ENCODE measurements at places on chromosomes 2 and 18.

- no peak for DNase-seq
These were observed 28.5 kb upstream of the NOSTRIN start for GRCh38 chr2:168773719-168774521.

DNA sequence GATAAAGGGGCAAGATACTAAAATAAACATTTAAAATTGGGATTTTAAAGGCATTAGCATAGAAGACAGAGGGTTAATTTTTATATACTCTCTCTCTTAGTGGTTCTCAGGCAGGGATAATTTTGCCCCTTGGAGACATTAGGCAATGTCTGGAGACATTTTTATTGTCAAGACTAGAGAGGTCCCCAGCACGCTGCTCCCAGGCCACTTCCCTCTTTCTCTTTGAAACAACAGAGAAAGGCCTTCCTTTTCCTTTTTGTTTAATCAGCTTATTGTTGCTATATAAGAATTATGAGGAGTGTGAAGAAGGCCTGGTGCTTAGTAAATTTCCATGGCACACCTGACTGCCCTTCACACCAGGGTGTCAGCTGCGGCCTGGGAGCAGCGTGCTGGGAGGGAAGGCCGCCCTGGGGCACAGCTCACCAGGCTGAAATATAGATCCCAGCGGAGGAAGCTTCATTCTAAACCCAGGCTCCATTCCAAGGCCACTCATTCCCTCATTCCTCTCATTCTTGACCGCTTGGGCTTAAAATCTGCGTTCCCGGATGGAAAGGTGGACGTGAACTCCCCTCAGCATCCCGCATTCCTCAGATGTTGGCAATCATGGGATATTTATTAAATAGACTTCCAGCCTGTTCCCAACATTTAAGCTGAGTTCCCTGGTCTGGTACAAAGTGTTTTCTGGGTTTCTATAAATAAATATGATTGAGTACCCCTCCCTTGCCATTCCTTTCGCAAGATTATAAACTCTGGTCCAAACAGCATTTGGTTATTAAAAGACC lies 22.5 kb downstream of the SLC14A2 start:
- DNase-seq, result no peak

- DNase-seq, result no peak
These were observed 424.8 kb upstream of the ZEB2 start for GRCh38 chr2:144944546-144945220.

GRCh38 chr2:71882949-71883472 lies 264.7 kb downstream of the CYP26B1 start:
- DNase-seq, result no peak

DNA sequence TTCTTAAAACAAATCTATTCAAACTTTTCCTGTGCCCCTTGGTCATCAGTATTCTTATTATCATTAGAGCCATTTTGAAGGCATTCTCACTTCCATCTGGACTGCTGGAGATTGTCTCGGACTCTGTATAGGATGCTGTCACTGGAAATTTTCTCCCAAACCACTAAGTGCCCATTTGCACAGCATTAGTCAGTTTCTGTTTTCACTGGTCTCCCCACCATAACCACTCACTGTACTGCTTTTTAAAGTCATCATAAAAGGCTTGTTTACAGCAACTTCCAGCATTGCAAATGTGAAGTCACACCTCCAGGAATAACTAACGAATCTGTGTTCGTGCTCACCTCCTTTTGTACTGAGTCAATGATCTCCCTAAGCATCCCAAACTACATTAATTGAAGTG lies 150.9 kb upstream of the SERTAD2 start:
- no peak for DNase-seq

- no peak for DNase-seq
These were observed 32.7 kb downstream of the MEX3C start for GRCh38 chr18:51164761-51165281.

DNA sequence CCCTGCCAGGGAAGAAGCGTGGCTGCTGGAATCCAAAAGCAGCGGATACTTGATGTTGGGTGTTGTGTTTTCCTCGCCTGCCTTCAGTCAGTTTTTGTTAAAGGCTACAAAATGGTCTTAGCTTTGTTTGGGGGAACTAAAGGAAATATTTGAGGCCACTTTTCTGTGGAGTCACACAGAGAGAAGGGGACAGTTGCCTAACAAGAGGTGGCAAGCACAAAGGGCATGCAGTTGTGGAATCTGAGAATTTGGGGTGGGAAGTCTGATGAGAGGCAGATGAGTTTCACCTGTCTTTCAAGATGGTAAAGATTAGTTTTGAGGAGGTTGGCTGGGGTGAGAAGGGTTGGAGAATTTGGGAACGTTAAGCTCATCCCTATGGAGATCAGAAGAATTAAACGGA lies 2.9 kb downstream of the MALT1 start:
- DNase-seq, result no peak

DNA sequence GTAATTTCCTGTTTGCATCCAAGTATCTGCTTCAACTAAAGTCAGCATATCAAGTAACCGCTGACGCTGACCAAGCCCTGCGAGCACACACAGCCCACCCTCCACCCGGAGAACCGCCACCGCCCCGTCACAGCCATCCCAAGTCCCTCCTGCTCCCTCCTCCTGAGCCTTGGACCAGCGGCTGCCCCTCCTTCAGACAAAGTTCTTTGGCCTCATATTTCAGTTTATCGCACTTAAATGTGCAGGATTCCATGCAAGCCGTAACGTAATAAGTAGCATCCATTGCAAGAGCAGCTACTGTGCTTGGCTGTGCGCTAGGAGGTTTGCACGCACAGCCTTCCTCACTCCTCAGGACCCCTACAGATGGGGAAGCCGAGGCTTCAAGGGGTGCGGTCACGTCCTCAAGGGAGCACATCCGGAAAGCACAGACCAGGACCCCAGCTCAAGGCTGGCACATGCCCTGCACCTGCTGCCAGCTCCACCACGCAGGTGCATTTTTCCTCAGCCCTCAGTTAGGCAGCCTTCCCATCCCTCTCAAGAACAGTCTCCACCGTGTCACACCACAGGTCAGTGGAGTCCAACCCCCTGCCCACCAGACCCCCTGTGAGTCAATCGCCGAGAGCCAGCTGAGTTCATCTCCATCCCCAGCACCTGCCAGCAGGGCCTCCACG lies 17.1 kb downstream of the PXDN start:
- no peak for DNase-seq

GRCh38 chr18:74148543-74149070 lies 284 bp downstream of the TIMM21 start:
- DNase-seq, result no peak

All from activated CD4-positive, alpha-beta T cell treated with anti-CD3 and anti-CD28 coated beads, Interleukin-2, amount 50 U/mL, for 1 hour (primary cell).